ENCODE measurements at places on chromosomes 12 and 14.

- DNase-seq: no peak
These were observed 80.6 kb downstream of the SCARB1 start for GRCh38 chr12:124783087-124783486.

DNA sequence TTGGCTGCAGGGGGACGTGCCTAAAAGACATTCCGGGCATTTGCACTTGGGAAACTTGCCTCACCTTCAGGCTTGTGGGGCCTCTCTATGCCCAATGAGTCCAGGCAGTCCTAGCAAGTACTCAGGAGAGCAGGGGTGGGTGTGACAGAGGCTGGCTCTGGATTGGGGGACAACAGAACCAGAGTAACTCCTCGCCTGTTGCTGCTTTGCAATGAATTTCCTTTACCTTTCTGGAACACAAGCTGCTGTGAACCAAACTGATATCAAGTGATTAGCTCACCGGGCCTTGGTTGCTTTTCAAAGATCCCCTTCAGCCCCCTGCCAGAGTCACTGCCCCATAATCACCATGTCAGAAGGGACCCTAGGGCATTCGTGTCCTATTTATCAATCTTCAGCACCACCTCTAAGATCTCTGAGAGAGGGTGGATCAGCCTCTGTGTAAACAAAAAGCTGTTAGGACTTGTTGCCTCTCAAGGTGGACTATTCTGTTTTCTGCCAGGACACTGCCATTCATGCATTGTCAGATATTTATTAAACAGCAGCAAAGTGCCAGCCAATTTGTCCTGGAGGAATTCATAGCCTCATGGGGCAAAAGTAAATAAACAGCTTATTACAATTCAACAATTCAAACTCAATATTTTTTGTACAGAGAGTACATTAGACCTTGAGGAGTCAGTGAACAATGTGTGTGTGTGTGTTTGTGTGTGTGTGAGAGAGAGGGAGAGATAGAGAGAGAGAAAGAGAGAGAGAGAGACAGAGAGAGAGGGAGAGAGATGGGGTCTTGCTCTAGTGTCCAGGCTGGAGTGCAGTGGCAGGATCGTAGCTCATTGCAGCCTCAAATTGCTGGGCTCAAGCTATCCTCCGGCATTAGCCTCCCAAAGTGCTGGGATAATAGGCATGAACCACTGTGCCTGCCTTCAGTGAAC lies 11.3 kb downstream of the NFATC4 start:
- no peak for DNase-seq

GRCh38 chr12:54005531-54005852 lies 3.3 kb upstream of the HOXC8 start:
- DNase-seq: no peak

GRCh38 chr14:54483073-54483745 lies 5.6 kb downstream of the GMFB start:
- DNase-seq: no peak

DNA sequence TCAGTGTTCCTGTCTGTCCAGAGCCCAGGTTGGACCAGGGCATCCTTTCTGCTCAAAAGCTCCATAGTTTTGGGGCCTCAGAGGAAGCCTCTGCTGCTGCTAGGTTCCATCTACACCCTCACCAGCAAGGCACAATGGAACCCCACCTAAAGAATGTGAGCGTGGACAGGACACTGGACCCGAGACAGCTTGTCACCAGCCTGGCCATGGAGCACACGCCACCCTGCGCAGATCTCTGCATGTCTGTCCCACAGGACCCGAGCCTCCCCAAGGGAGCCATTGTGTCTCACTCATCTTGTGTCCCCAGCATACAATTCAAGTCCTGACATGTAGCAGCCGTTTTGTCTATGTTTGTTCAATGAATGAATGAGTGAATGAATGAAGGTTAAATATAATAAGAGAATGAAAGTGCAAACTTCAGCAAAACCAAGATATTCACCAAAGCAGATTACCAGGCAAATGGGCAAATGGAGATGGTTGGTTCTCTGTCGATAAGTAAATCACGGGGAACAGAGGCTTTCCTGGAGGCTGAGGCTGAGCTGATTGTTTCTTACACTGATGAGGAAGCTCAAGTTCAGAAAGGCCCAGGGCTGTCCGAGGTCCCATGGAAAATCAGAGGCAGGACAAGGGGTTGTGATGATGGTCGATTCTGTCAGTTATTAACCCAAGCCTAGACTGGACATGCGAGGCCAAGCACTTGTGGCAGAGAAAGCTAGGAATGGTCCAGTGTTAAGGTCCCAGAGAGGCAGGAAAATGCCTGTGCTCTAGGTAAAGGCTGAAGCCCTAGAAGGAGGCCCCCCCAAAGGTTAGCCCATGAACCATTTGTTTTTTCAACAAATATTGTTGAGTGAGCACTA lies 27.0 kb downstream of the SERPINA3 start:
- no peak for DNase-seq

DNA sequence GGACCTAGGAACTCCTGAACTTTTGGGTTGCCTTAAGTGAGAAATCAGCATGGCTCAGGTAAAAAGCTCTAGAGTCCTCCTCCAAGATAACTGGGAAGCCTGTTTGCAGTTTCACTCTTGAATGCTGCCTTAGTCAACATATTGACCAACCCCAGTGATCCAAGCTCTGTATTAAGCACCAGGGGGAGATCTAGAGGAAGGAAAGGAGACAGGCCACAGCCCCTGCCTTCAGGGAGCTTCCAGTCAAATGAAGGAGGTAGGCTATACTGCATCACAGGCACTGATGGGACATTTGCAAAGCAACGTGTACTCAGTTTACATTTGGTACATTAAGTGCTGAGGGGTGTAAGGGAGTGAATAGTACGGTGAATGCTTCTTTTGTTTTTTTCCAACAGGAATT lies 1.2 kb upstream of the CSAD start:
- DNase-seq: peak; percentile 11

GRCh38 chr12:83027021-83027723 lies 340.5 kb downstream of the TMTC2 start:
- DNase-seq: no peak

- peak; percentile 72 for DNase-seq
These were observed 4.7 kb downstream of the CLEC2D start for GRCh38 chr12:9674226-9674590.

DNA sequence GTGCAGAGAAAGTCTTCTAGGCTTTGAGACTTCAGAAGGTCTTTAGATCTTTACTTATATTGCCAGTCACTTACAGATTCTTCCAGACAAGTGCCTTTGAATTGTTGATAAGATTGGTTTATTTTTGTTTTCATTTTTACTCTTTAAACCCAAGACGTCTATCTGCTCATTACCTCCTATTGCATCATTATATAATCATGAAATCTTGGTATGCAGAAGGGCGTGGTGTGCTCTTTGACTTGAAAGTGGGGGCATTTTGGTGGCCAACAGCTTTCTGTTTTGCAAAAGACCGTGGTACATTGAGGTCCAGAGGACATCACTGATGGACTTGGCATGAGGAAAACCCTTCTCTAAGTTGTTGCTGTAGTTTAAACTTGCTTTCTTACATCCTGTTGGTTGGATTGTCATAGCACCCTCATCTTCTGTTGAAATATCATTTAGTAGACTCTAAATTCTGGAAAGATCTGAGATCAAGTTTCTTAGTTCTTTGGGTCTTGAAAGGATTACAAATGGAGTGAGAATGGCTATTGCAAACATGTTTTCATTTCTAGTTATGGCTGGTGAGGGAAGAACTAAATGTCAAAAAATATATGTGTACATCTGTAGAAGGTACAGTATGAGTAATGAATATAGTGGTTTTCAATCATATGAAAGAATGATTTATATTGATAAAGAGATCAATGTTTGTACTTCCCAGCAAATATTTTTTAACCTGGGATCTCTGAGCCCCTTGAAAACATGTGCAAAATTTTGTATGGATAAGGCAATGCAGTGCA lies 441.8 kb downstream of the NRXN3 start:
- no peak for DNase-seq

- no peak for DNase-seq
These were observed 80.5 kb downstream of the SAMD4A start for GRCh38 chr14:54647378-54647777.

- DNase-seq: no peak
These were observed 152.2 kb upstream of the DIO3 start for GRCh38 chr14:101409006-101409543.

DNA sequence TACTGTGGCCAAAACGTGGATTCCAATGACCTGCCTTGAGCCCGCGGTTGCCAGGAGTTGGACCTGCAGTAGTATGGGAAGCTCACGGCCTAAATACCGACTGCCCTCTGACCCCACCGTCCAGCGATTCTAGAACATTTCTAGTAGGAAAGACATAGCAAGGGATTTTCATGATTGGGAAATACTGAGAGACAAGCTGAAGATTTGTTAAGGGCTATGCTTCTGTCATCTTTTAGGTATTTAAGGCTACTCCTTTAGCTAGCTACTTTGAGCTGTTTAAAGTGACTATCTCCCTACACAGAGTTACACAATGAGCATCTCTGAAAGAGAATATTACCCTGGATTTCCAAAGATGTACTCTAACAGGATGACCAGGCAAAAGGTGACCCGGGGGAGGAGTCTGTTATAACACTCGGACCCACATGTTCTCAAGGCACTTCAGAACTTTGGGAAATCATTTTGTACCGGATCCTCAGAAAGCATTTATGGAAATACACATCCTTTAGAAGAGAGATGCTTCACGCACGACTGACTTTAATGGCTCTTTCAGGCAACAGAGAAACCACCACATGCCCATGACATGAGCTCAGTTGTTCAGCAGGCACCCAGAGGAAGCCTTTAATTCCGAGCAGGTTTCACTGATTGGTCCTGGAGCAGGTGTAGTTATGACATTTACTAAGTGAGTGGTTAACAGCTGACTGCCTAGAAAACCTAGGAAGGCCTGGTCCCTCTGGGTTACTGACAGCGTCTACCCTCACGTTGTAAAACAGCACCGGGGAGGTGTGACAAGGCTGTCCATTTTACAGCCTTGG lies 4.2 kb downstream of the BAG5 start:
- no peak for DNase-seq

DNA sequence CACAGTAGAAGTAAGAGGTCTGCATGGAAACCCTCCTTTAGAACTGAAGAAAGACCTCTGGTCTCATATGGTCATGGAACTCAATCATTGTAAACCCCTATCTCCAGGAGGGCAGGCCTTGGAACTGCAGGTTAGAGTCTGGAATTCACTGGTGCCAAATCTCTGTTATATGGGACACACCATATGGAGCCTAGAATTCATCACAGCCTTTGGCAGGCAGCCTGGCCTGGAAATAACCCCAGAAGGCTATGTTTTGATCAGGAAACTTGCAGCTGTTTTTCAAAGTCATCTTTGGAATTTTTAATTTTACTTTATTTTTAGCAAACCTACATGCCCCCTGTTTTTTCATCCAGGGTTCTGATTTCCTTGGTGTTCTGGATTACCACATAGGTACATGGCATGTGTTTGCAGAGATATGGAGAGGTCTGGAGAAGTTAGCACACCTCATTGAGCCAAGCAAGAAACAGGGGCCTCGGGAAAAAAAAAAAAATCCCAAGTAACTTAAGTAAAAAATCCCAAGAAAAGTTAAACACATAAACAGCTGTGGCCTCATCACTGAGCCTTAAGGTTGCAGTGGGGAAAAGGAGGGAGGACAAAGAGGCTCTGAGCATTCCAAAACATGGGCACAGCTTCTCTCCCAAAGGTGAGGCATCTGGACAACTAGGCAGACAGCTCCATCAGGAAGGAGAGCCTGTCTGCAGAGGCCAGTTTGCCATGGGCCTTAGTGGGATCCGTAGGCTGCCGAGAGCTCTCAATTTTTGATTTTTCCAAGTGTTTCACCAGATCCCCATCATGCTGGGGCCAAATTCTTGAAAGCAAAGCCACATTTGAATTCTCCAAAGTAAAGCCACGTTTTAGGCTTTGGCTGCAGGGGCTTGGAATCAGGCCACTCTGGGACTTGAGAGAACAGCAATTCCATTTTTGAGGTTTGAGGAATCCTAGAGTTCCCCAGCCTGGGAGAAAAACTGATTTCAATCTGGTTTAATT lies 339.6 kb upstream of the TBX3 start:
- DNase-seq: no peak

DNA sequence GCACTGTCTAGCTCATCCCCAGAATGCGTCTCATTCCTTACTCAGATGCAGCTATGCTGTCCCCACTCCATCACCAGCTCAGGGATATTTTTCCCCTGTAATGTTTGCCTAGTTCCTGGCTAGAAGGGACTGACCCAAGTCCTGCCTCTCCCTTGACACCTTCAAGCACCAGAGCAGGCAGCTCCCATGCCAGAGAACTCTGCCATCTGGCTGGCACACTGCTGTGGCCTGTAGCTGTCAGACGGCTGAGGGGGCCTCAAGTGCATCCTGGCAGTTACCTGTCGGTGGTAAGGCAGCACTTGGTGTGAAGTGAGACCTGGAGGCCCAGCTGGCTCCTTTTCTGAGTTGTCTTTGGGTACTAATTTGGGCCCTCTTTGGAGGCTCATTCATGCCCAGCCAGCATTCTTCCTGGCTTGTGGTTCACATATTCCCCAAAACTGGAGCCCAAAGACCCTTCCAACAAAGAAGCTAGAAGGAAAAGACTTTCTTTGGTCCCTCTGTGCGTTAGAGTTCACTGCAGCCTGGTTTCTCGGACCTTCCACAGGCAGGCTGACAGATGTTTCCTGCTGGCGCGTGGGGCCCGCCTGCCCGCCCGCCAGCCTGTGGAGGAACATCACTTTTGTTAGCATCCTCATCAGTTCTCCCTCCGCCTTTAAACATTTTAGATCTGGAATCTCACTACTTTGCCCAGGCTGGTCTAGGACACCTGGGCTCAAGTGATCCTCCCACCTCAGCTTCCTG lies 33.0 kb downstream of the RNF34 start:
- DNase-seq: no peak

- no peak for DNase-seq
These were observed 53.6 kb upstream of the BCL11B start for GRCh38 chr14:99325591-99325990.

DNA sequence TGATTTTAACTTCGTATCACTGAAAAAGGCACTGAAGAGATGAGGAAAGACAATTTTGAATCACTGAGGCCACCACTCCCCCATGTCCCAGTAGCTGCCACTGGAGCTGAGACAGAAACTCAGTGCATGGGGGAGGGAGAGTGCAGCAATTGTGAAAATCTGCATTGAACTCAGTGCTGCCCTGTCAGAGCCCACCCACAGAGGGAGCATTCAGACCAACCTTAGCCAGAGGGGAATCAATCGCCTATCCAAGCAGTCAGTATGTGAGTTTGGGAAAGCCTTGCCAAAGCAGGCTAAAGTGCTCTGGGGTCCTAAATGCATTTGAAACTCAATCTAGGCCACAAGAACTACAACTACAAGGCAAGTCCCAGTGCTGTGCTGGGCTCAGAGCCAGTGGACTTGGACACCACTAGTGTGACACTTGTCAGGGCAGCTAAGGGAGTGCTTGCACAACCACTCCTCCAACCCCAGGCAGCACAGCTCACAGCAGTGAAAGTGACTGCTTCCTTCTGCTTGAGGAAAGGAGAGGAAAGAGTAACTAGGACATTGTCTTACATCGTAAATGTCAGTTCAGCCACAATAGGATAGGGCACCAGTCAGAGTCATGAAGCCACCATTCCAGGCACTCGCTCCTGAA lies 13.3 kb downstream of the RNASE3 start:
- no peak for DNase-seq
